ENCODE measurements at places on chromosomes 1 and 21. TPM values are rescaled to one million over a fixed set of nuclear protein-coding genes. Genes with fewer than 3 reads are reported as not detected.

Gene FCRLB
- 3.1 TPM for total RNA-seq

Gene KIAA1614
- total RNA-seq = 0.16 TPM

DNA sequence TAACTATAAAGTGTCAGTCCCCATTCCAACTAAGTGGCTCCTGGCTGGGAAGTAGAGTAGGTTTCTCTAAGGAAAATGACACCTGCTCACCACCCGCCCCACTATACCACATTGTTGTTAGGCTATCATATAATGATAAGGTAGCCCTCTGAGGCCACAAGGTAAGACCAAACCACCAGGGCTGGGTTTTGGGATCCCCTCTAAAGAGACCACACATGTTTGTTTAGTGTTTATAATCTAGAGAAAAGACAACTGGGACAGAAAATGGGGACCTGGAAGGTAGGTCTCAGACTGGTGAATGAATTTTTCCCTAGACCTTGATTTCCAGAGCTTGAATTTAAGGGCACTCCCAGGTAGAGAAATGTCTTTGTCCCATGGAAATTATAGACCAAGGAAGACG lies 15.2 kb downstream of the AKIRIN1 start:
- H3K27me3 ChIP-seq = no peaks in the 10 kb centered on the region
- H3K4me1 ChIP-seq = no peaks in the 10 kb centered on the region
- DNase-seq = no peak
- H3K27ac ChIP-seq = no peak overlapping the region

DNA sequence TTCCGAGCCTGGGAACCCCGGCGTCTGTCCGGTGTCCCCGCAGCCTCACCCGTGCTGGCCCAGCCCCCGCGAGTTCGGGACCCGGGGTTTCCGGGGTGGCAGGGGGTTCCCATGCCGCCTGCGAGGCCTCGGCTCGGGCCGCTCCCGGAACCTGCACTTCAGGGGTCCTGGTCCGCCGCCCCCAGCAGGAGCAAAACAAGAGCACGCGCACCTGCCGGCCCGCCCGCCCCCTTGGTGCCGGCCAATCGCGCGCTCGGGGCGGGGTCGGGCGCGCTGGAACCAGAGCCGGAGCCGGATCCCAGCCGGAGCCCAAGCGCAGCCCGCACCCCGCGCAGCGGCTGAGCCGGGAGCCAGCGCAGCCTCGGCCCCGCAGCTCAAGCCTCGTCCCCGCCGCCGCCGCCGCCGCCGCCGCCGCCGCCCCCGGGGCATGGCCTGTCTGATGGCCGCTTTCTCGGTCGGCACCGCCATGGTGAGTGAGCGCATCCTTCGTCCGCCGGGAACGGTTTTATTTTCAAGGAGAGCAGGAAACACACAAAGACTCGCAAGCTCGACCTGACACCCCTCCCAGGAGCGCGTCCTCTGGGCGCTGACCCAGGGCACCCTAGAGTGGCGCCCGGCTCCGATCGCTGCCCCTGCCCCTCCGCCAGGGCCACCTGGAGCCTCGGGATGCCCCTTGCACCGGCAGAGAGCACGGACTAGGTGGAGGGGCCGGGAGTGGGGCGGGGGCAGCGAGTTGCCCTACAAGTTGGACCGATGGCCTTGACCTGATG lies at the start of gene ABCG1:
Gene ABCG1, plus strand, starts transcription at position 305 of the 770 bp plus-strand sequence. Its CDS starts 123 bp downstream, at position 428.
- H3K4me3 ChIP-seq = no peak within 1 kb of the TSS
- H3K27ac ChIP-seq = no peak within 1 kb of the TSS
- H3K36me3 ChIP-seq = no peaks in the 10 kb centered on the region

GRCh38 chr1:32144033-32144432 lies 35.4 kb upstream of the TXLNA start:
- DNase-seq = no peak
- H3K4me3 ChIP-seq = no peak overlapping the region
- H3K27me3 ChIP-seq = no peaks in the 10 kb centered on the region

DNA sequence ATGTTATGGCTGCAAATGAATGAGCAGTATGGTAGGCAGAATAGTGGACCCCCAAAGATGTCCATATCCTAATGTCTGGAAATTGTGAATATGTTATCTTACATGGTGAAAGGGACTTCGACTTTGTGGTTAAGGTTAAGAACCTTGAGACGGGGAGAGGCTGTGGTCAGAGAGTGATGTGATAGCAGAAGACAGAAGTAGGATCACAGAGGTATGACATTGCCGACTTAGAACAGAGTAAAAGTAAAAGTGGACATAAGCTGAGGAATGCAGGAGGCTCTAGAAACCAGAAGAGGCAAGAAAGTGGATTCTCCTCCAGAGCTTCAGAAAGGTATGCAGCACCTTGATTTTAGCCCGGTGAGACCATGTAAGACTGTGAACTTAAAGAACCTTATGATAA lies 74.6 kb downstream of the CTH start:
- H3K27me3 ChIP-seq = no peaks in the 10 kb centered on the region
- H3K36me3 ChIP-seq = no peaks in the 10 kb centered on the region
